ENCODE measurements at places on chromosomes 6 and 20.

GRCh38 chr6:108029226-108029921 is 45.2 kb downstream of the OSTM1 start:
- DNase-seq, result no peak

DNA sequence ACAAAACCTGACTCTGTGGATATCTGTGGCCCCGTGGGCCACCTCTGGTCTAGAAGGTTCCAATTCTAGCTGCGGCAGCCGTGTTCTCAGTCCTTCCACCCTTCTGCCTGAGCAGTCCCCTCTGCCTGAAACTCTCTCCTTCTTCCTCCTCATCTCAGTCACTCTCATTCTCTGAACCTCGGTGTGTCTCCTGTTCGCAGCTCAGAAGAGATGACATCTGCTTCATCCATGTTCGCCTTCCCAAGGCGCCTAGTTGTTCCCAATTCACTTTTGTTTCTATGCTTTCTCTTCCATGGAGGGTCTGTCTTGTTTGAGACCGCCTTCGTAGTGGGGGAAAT is 95.5 kb downstream of the CEBPB start:
- no peak for DNase-seq

DNA sequence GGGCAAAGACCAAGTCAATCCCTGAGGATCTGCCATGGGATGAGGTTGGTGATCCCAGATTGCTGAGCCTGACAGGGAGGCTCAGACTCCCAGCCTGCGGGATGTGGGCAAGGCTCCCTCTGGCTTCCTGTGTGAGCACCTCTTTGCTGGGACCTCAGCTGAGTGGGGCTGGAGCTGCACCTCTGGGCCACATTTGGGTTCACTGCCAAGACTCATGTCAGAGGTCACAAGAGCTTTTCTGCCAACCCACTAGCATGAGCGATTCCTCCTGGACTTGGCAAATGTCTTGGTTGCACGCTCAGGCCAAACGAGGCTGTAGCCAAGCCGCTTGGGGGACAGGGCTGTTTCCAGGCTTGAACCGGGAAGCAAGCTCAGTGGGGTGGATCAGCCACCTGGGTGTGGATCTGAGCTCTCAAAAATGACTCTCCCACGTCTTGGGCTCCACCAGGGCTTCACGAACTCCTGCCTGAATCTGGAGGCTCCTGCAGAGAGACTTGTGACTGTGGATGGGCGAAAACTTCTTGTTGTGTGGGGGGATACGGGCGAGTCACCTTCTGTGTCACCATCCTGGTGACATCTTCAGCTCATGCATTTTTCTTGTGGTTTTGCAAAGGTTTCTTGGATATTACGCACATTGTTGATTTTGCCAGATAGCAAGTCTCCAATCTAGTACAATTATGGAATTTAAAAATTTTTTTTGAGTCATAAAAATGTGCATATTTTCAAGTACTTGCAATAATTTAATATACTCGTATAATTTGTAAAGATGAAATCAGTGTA is 359.5 kb downstream of the CDH4 start:
- DNase-seq, result no peak

- DNase-seq, result no peak
These were observed 89.1 kb downstream of the AIG1 start for GRCh38 chr6:143149771-143150170.

GRCh38 chr6:1988843-1989242 is 256.6 kb downstream of the GMDS start:
- no peak for DNase-seq

DNA sequence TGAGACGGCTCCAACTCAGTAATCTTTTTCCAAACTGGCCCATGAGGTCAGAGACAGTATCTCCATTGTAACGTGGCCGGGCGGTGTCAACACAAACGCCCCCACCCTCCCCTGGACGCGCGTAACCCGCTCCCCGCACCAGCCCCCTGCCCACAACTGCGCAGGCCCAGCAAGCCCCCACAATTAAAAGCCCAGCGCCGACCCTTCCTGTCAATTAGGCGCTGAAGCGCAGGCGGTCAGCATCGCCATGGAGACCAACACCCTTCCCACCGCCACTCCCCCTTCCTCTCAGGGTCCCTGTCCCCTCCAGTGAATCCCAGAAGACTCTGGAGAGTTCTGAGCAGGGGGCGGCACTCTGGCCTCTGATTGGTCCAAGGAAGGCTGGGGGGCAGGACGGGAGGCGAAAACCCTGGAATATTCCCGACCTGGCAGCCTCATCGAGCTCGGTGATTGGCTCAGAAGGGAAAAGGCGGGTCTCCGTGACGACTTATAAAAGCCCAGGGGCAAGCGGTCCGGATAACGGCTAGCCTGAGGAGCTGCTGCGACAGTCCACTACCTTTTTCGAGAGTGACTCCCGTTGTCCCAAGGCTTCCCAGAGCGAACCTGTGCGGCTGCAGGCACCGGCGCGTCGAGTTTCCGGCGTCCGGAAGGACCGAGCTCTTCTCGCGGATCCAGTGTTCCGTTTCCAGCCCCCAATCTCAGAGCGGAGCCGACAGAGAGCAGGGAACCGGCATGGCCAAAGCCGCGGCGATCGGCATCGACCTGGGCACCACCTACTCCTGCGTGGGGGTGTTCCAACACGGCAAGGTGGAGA is at the start of the genes HSPA1A and HSPA1L:
Gene HSPA1A (plus strand): TSS at position 519 of the 814 bp plus-strand sequence. CDS start 214 bp downstream, at position 733.
Gene HSPA1L (minus strand): TSS at position 259 of the 814 bp plus-strand sequence. CDS start 3,311 bp downstream, outside the sequence.
- peak; percentile 43 for DNase-seq

DNA sequence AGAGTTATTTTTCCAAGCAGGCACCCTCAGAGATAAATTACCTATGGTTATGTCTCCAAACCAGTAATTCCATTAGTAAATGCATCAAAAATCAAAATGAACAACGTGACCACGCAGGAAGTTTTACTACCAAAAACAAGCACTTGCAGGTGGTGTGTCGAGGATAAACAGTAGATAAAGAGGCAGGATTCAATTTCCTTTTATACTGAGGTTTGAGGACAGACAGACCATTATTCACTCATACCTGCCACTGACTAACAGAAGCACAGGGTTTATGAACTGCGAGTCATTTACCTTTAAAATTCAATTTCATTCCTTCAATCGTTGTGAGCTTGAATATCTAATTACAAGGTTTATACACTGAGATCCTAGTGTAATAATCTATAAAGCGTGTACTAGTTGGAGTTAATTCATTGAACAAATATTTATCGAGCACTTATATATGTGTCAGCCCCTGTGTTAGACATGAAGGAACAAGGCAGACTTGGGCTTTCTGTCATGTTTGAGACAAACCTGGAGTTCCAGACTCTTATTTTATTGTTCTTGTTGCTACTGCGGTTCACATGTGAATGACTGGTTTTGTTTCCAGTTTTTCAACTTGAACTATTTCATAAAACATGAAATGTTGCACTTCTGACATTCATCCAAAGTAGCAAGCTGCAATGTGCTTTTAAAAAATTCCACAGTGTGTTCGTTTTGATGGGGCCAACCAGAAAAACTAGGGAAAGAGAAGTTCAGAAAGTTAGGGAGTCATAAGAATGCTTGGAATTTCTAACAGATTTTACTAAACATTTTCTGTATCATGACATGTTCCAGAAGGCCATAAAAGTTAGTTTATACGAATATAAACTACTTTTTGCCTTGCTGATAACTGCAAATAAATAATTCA is 205.6 kb downstream of the UST start:
- DNase-seq, result no peak

DNA sequence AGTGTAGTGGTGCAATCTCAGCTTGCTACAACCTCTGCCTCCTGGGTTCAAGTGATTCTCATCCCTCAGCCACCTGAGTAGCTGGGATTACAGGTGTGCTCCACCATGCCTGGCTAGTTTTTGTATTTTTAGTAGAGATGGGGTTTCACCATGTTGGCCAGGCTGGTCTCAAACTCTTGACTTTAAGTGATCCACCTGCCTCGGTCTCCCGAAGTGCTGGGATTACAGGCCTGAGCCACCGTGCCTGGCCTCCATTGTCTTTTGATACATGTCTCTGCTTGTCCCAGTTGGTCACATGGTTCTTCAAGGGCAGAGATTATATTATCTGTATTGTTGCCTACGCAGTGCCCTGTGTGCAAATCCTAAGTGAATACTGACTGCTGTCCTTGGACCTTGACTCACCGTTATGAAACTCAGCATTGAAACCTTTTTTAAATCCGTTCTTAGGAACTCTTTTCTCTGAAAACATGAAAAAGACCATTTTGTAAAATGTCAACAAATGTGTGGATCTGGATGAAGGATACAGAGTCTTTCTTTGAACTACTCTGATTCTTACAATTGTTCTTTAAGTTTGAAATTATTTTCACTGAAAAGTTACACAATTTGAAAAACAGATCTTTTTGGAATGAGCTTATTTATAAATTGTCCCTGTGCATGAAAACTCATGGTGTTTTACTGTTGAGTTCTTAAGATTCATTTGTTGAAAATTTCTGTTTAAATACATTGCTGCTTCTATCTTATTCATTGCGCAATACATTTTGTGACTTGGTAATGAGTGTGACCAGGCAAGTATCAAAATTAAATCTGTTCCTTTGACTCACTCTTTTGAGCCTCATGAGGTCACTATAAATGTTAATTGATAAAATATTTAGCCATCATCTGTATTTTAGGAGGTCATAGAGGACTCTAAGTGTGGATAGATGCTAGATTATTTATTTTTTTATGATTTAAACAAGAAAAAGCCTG is 293.5 kb downstream of the UTRN start:
- DNase-seq, result no peak

GRCh38 chr20:7586481-7586880 is 353.8 kb downstream of the HAO1 start:
- DNase-seq, result no peak

- no peak for DNase-seq
These were observed 1.1 kb upstream of the CDC5L start for GRCh38 chr6:44386364-44386928.

GRCh38 chr6:37129566-37129965 is 40.4 kb upstream of the PIM1 start:
- DNase-seq, result no peak

DNA sequence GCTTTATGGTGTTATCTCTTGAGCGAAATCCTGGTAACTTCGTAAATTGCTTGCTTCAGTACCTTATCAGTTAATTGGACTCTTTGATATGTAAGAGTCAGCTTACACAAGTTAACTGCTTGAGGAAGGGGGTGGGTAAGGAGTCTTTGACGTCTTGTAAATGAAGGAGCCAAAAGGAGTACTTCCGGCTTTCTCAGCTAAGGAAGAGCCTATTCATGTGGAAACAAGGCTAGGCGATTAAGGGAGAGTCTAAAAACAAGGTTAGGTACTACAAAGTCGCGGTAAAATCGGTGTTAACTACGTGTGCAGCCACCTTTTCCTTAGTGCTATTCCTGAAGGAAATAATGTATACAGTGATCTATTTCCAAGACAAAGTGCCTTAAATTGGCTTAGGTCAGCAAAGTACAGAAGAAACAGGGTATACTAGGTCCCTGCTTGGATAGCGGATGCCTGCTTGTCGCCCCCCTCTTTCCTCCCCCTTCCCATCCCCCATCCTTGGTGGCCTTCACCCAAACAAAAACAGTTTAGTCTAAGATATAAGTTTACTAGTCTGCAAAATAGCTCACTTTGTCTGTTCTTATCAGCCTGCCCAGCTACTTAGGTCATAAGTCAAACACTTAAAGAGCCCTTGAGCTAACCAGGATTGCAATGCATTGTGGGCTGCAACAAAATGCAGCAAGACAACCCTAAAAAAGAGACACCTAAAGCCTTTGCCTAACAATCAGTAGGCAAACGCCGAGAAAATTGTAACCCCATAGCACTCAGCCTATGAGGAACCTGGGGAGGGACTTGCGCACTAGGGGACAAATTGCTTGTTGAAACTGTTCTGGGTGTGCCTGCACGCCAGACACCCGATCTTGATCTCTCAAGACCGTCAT is 147.3 kb downstream of the TRIM27 start:
- DNase-seq, result no peak

DNA sequence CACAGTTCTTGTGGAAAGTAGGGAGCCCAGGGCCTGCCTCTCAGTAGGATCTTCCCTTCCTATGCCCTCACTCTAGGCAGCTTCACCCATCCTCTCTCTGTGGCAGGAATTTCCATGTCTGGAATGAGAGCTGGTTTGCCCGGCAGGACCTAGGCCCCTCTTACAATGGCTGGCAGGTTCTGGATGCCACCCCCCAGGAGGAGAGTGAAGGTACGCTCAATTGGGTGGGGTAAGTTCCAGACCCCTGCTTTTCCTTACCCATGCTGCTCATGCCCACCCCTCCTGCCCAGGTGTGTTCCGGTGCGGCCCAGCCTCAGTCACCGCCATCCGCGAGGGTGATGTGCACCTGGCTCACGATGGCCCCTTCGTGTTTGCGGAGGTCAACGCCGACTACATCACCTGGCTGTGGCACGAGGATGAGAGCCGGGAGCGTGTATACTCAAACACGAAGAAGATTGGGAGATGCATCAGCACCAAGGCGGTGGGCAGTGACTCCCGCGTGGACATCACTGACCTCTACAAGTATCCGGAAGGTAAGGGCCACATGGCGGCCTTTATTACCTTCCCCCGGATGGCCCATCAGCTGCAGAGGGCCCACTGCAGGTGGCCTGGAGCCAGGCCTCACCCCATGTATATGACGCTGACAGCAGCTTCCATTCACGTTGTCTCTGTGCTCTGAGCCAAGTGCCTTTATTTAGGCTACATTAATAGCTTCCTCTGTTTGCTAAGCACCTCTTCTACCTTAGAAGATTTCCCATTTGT is 22.8 kb downstream of the TGM6 start:
- no peak for DNase-seq

- DNase-seq, result no peak
These were observed 5.7 kb upstream of the TMEM30A start for GRCh38 chr6:75290136-75290945.

DNA sequence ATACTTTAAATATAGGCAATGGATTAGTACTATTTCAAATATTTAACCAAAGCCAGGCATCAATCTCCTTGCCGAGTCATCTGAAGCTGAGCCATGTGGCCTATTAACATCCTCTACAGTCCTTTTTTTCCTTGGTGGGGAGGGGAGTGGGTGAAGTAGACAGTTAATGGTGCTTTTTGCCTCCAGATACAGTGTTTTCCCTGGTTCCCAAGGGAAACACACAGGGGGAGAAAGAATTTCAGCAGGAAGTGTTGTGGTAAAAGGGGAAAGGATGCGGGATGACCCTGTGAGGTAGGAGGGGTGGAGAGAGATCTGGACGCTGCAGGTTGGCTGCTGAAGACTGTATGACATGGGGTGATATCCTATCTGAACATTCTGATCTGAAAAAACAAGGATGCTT is 9.6 kb downstream of the CLDN20 start:
- DNase-seq, result no peak

GRCh38 chr6:106528521-106528920 is 100.8 kb downstream of the RTN4IP1 start:
- no peak for DNase-seq

All from stimulated activated CD4-positive, alpha-beta T cell treated with anti-CD3 and anti-CD28 coated beads, TNF-alpha, amount 100 ng/mL, for 24 hours (primary cell).